Cortex of kidney (tissue), 1 donor: ENCODE measurements at places on chromosomes 2 and 18.

DNA sequence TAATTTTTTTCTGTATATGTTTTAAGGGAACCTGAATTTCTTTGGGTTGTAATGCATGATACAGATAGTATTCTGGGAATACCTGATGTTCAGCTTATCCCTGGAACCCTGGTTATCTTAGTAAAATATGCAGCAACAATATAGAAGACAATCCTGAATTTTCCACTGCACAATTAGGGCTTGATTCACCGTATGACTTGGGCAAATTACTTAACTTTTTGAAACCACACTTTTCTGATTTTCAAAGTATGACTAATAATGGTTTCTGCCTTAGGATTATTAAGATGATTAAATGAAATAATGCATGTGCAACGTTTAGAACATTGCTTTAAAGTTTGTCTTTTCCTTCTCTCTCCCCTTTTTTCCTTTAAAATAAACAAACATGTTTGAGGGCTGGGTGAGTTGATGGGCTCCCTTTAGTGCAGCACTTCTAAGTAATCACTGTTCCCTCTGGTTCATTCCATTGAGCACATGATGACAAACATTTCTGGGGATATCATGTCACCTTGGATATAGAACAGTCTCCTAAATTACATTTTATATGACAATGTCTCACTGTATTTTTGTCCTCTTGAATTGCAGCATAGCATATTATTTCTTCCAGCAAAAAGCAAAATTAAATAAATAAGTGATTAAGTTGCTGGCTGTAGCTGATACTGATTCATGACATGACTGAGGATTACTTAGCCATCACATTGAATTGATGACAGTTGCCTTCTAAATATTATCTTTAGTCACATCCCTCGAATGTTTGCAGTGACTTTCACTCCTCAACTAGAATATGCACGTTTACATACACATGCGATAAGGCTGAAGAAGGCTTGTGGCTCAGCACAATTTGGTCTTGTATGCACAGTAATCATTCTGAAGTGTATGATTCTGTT, 254.5 kb downstream of the NEDD4L start:
- DNase-seq = no peak

DNA sequence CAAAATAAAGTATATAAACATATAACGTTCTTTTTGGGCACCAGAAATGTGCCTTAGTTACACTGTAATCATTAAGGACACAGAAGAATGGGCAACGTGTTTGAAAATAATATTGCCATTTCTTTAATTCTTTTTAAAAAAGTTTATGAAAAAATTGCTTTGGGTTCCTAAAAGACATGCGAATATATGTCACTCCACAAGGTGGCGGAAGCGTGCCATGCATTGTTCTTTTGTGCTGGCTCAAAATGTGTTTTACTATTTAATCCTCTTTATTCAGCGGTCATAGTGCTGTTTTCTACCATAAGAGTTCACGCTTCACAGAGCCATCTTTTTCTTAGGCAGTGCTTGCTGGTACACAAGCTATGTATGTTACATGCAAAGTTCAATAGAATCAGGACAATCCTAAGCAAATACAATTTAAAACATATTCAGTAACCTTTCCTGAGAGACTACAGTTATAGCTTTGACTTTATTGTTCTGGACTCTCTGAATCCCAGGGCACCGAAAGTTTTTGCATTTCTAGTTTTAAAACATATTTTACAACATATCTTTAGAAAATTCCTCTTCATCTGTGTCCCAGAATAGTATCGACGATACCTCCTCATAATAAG, 147.8 kb upstream of the ERBB4 start:
- no peak for DNase-seq

DNA sequence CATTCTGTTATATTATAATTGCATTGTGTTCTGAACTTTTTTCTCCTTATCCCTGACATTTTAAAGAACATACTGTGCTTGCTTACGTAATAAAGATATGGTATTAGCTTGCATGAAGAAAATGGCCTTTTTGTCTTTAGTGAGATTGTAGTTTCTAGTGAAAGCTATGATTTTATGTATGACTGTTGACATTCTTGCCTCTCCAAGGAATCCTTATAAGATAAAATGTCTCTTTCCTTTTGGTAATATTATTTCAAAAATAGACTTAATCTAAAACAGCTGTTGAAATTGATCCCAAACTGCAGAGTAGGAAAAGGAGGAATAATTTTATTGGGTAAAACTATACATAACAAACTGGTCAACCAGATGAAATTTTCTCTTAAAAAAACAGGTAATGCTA, 40.8 kb upstream of the CCDC102B start:
- DNase-seq = no peak

DNA sequence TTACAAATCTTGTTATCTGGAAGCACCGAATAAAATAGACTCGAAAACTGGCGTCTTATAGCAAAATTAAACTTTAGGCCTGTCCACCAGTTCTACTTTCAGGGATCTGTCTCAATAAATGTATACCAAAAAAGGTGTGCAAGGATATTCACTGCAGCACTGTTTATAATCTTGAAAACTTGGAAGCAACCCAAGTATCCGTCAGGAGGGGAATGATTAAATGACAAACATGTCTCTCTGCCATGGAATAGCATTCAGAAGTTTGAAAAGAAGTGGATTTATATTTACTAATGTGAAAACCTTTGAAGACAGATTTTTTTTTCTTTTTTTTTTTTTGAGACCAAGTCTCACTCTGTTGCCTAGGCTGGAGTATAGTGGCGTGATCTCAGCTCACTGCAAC, 32.3 kb upstream of the SATB2 start:
- DNase-seq = no peak

- no peak for DNase-seq
Observed at GRCh38 chr2:3458396-3459184, 60.7 kb downstream of the ADI1 start.

GRCh38 chr2:64223055-64223454, 78.8 kb upstream of the PELI1 start:
- DNase-seq = no peak

DNA sequence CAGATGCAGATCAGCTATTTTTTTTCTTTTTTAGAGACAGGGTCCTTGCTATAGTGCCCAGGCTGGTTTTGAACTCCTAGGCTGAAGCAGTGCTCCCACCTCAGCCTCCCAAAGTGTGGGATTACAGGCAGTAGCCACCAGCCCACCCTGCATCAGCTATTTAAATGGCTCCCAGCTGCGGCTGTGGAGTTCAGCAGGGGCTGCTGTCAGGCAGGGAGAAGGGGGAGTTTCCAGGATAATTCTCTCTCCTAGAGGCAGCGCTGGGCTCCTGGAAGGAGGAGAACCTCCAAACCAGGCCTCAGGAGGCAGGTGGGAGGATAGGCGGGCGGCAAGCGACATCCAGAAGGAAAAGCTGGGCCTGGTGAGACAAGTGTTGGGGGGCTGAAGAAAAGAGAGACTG, 65.7 kb downstream of the ACTR2 start:
- DNase-seq = no peak

DNA sequence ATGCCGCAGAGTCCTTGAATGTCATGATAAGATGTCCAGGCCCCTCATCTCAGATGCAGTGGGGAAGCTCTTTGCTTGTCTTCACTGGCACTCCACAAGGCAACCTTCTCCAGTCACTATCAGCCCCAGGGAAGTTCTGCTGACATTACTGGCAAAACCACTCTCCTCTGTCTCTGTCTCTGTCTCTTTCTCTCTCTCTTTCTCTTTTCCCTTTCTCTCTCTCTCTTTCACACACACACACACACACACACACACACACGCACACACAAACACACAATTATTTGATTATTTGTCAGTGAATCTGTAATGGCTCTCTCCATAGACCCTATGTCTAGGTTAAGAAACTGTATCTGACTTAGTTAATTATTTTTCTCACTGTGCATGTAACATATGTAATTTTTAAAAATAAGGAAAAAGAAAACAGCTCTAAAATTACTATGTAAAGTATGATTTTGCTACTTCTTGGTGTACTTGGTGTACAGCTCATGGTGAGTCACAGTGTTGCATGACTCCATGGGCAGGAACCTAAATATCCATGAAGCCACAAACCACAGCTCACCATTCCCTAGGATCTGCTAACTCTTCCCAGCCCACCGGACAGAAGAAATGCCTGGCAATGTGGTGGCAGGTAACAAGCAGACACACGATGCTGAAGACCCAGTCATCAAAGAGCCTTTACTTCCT, 594.9 kb upstream of the ID2 start:
- DNase-seq = no peak

GRCh38 chr2:207375207-207375875, 154.4 kb upstream of the CREB1 start:
- no peak for DNase-seq

DNA sequence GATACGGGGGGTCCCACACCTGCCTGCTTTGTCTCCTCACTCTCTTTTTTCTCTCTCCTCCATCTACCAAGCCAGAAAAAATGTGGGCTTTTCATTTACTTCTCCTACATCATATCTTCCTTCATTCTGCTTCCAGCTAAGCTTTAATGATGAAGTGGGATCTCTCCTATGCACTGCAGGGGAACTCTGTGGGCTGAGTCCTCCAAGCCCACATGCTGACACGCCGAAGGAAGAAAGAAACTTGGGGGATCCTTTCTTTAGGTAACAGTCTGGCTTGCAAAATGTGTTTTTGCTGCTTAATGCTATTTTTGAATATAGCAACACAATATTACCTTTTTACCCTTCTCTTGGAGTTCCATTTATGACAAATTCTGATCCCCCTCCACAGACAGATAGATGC, 33.6 kb upstream of the YWHAQ start:
- no peak for DNase-seq

GRCh38 chr2:11250400-11251196, 93.8 kb downstream of the ROCK2 start:
- no peak for DNase-seq

GRCh38 chr2:121994238-121995206, 239.1 kb downstream of the TSN start:
- no peak for DNase-seq

- no peak for DNase-seq
Observed at GRCh38 chr2:41707790-41708451, 339.9 kb upstream of the PKDCC start.

DNA sequence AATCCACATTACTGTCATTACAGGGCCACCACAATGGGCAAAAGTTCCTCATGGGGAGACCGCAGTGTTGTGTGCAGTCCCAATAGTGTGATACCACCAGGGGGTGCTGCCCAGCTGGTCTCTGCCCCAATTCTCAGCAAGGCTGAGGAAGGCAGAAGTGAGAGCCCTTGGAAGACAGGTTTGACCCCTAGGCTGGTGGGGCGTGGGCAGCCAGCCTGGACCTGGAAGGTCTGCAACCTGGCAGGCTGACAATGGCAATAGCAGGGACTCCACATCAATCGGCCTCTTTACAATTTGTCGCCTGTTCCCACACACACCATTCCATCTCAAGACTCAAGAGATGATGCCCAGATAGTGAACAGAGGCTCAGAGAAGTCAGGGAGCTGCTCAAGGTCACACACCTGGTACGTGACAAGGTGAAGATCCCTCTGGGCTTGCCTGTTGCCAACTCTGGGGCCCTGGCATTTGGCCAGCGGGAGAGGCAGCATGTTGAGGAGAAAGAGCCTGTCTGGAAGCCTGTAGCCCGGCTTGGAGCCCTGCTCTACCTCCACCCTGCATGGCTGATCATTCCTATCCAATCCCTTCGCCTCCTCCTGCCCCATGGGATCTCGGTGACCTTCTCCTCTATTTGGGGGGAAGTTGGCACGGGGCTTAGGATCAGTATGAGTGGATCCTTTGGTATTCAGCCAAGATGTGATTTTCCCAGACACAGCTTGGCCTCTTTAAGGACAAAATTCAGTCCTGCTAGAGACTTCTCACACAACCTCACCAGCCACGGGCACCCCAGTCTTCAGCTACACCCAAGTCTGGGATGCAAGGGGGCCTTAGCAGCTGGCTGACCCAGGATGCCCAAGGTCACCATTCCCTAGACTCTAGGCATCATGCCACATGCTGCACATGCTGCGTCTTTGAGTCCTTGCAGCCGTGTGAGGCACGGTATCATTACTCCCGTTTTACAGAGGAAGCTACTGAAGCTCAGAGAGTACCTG, 2.9 kb upstream of the ATOH8 start:
- DNase-seq = no peak

DNA sequence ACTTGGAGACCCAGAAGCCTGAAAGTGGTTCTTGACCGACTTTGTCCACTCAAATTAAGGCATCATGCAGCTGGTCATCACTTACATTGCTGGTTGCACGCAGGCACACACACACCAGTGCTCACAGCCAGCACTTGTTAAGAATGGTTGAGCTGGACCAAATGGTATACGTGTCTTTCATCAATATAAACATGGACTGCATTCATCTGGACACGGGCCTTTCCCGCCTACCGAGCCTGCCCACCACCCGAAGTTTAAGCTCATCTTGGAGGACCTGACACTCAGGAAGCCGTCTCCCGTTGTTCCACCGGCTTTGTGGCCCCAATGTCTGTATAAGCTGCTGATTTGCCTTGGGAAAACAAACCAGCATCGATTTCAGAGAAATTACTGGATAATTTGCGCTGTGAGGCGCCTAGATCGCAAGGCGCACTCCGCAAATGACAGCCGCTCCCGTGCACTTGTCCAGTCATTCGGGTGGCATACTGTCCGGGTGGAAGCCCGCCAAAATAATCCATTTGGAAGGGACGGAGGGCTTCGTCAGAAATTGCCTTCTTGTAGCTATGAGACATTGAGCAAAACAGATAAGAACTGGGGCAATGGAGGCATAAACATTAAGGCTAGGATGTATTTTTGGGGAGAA, 40.1 kb upstream of the AKAIN1 start:
- no peak for DNase-seq

DNA sequence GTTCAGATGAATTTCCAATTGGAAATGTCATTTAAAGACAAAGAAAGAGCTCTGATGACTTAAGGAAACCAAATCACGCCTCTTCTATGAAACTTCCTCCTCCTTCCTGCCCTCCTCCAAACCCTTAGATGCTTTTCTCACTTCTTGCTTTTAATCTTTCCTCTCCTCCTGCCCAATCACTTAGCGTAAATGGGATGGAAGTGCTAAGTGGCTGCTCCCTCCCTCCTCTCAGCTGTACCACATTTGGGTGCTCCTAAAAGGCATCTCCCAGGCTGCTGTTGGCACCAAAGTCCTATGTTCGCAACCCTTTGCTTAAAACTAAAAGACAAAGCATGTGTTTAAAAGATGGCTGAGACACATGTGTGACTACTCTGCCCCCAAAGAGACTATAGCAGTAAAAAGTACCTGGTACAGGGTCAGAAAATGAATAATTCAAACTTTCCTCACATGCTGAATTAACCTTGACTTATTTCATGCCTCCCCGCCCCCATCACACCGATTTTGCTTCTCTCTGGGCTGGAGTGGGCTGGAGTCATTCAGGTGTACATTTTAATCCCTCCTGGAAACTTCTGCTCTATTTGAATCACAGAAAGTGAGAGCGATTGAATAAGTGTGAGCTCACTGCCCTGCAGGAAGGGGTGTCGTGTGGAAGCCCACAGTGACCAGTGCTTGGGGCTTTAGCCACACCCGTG, 59.2 kb upstream of the KLF7 start:
- DNase-seq = no peak

- DNase-seq = no peak
Observed at GRCh38 chr2:237636578-237636977, 9.2 kb downstream of the LRRFIP1 start.

GRCh38 chr2:2575181-2575577, 244.1 kb upstream of the MYT1L start:
- DNase-seq = no peak

- no peak for DNase-seq
Observed at GRCh38 chr2:44109166-44109565, 59.5 kb upstream of the PPM1B start.
